ENCODE measurements at places on chromosomes 2 and 18.

DNA sequence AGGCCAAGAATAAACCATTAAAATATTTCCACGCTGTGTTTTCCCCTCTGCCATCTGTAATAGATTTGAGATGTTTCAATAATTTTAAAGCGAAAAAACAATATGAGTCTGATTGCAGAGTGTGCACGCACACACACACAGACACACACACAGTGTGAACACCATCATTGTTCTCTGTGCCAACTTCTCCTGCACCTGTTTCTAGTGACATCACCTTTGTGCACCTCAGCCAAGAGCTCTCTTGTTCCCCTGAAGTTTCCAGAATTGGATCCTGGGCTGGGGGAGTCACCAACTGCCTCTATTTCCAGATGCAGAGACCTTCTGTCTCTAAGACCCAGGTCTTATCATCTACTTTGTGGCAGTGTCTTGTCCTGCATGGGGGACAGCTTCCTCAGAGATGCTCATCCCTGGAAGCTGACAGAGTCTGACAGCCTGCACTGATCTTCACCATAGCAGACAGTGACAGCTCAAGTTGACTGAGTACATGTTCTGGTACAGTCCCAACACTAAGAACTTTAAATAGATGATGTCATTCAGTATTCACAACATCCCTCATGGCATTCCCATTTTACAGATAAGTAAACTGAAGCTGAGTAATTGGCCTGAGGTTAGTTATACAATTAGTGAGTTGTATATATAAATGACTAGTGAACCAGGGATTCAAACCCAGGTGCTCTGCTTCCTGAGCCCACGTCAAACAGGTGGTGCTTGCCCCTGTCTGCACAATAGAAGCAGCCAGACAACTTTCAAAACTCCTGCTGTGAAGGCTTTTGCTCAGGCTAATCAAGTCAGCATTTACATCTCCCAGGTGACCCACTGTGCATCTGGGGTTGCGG, 39.4 kb downstream of the ACOXL start:
- DNase-seq: no peak

DNA sequence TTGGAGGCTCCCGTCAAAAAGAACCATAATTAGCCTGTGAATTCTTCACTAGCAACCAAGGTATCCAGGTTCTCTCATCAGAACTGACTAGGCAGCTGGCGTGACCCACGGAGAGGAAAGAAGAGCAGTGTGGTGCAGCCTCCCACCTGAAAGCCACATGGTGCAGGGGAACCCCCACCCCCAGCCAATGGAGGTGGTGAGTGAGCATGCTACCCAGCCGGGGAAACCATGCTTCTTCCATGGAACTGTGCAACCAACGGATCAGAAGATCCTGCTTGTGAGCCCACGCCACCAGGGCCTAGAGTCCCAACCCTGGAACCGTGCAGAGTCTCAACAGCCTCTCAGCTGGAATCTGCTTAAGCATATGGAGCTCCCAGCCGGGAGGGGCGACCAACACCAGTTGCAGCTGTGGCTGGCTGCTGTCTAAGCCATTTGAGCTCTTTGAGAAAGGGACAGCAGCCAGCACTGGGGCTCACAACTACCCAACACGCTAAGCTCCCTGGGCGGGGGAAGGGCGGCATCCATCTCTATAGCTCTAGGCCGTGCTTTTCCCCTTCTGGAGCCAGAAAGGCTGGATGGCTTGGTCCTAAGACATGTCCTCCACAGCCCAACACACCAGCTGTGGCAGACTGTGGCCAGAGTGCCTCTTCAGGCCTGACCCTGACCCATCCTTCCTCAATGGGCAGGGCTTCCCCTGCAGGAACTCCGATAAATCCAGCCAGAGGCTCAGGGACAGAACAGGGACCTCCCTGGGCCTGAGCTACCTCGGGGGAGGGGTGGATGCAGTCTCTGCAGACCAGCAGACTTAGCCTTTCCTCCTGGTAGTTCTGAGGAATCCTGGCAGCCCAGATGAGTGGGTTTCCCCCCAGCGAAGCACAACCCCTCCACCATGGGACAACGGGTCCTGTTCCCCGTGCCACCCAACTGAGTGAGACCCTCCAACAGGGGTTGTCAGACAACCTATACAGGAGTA, 151.4 kb upstream of the NXPH2 start:
- no peak for DNase-seq

- no peak for DNase-seq
Observed at GRCh38 chr18:32695534-32695933, 77.3 kb downstream of the KLHL14 start.

DNA sequence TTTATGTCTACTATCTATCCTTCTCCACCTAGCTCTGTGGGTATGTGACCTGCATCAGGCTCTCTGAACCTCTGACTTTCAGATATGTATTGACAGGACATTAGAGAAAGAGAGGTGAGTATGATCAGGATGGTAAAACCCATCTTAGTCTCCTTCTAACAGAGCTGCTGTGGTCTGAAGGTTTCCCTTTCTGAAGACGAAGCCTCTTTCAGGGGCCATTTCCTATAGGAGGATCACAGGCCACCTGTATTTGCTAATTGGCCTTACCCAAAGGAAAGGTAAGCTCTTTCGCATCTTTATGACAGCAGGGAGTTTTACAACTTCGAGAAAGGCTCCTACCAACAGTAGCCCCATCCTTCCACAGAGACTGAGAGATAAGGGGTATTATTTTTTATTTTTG, 442.9 kb downstream of the KCNJ3 start:
- DNase-seq: no peak

DNA sequence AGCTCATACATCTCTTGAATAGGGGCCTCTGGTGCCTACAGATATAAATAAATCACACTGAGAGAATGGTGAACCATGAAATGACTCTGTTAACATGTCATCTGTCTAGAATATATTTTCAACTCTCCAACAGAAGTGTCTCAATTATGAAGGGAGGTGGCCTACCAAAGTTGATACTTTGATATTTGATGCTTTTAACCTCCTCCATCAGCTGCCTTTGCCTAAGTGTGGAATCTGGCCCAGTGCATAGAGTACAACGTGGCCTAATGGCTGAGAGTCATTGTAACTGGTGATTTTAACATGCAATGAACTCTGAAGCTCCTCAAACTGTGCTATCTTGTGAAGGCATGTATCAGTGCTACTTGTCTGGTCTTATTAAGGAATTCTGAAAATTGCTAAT, 93.4 kb downstream of the MYO3B start:
- DNase-seq: no peak

DNA sequence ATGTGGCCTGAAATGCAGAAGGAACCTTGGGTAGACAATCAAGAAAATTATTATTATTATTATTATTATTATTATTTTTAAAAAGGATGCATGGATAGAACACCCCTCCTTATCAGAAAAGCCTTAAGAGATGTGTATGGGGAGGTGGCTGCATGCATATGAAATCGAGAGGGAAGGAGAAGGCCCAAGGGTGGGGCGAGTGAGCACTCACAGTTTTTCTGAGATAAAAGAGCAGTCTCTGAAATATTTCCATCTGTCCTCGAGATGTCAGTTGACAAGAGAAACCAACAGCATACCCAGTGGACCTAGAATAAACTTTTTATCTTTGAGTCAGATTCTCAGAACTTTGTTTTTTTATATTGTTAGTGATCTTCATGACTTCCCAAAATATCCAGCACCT, 282.9 kb downstream of the GPD2 start:
- DNase-seq: no peak

DNA sequence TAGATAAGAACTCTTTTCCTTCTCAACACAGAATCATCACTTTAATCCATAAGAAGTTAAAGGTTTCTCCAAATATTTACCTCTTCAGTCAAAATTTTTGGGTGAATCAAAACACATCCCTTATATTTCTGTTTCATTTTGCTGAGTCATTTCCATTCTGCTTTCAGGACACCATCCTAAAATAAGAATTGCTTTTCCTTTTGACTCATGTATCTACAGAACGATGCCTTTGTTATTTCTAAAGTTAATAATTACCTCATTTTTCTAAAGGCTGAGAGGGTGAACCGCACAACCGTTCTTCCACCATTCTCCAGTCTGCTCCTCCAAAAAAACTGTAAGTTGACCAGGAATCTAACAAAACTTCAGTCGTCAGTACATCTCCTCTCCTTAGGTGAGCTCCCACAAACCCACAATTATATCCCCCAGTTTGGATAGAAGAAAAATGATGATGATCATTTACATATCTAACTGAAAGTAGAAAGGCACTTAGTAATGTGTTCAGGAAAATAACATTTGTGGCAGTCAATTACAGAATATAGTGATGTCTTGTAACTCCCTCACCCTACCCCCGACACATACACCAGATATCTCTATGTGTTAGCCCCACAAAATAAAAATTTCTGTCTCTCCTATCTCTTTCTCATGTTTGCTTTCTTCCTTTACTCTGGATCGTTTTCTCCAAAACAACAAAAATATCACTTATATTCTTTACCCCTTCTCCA, 162.5 kb downstream of the RAD51AP2 start:
- DNase-seq: no peak

GRCh38 chr18:44909191-44909719, 228.6 kb downstream of the SETBP1 start:
- DNase-seq: no peak

DNA sequence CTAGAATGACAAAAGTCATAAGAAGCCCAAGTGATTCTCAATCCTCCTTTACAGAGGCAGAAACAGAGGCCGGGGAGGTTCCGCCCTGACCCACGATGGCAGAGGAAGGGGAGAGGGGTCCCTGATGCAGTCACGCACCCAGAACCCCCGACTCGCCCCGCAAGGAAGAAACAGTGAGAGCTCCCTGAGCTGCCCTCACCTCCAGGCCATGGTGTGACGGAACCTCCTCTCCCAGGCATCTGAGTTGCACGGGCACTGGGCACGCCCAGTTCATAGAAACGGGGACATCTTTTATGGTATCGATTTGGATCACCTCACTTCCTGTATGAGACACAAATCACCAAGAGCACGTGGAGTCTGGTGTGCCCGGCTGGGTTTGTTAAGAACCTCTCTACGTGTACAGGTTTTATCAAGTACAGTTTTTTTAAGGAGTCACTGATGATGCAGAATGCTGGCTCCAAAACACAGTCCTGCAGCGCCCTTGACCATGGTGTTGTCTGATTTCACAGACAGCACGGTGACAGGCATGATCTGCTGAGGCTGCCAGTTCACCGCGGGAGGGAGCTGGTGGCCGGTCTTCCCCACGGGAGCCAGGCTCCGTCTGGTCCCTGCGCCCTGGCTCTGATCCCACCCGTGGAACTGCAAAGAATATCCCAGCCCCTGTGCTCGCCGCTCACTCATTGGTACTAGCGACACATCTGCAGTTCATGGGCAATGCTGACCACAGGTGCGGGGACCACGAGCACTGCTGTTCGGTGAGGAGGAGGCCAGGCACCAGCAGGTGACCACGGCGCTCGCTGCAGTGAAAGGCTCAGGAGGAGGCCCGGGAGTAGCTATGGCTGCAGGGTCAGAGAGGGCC, 35.6 kb downstream of the PXDN start:
- peak; percentile 31 for DNase-seq

DNA sequence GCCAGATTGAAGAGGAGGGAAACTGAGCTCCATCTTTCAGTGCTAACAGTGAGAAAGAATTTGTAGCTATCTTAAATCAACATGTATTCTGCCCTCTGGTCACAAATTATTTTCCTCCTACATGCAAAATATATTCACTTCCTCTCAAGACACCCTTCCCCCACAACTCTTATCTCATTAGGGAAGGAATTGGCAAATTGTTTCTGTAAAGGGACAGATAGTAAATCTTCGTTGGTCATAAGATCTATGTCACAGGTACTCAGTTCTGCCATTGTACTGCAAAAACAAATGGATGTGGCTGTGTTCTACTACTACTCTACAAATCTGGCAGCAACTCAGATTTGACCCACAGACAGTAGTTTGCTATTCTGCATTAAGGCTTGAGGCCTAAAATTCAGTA, 53.0 kb upstream of the CYP20A1 start:
- no peak for DNase-seq

GRCh38 chr2:77268626-77269025, 253.6 kb downstream of the LRRTM4 start:
- DNase-seq: no peak

- no peak for DNase-seq
Observed at GRCh38 chr2:176763851-176764404, 448.7 kb upstream of the HNRNPA3 start.

- DNase-seq: no peak
Observed at GRCh38 chr2:58569475-58570185, 328.5 kb upstream of the FANCL start.

GRCh38 chr18:35106013-35106844, 65.0 kb downstream of the MAPRE2 start:
- no peak for DNase-seq

DNA sequence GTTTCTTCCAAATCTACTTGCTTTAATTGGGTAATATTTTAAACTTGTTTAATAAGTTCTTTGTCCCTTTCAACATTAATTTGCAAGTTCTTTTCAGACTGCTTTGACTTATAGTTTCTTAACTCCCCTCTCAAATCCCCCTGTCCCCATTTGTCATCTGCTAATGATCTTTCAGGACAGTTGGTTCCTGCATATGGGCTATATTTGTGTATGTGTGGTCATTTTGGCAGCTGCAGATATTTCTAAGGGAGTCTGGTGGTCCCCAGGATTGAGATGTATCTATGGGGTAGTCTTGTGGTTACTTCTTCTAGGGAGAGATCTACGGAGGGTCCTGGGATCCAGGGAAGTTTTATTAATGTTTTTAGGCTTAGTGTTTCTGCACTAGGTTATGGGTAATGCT, 120.6 kb upstream of the SP3 start:
- no peak for DNase-seq

DNA sequence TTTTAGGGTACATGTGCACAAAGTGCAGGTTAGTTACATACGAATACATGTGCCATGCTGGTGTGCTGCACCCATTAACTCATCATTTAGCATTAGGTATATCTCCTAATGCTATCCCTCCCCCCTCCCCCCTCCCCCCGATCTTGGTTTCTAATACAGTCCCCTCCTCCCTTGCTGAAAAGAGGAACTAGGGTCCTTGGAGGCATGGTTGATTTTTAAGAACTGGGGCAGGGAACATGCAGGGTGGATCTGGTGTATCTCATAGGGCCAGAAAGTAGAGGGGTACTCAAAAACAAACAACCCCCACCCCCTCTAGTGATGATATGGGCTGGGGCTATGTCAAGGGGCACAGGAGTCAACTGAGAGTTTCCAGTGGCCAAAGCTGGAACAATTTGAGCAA, 153.4 kb downstream of the UBR3 start:
- DNase-seq: no peak

GRCh38 chr18:77170890-77171410, 38.4 kb upstream of the MBP start:
- no peak for DNase-seq

DNA sequence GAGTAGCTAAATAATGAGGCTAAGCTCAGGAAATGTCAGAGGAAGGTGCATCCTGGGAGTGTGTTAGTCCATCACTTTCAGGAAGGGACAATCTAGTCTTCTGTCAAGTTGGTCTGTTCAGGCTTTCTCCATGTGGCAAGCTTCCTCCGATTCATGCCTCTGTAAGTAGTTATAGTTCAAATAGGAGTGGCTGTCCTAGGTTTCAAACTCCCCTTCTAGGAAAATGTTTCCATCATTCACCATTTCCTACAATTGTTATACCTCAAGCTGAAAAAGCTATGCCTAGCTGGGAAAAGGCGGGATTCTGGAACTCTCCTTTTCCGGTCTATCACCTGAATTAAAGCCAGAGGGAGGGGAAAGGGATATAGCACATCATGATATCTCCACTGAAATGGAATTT, 287.7 kb upstream of the ZSWIM2 start:
- DNase-seq: peak; percentile 25

- no peak for DNase-seq
Observed at GRCh38 chr2:120402067-120402433, 56.1 kb downstream of the INHBB start.
